ENCODE measurements at places on chromosomes 4 and X.

DNA sequence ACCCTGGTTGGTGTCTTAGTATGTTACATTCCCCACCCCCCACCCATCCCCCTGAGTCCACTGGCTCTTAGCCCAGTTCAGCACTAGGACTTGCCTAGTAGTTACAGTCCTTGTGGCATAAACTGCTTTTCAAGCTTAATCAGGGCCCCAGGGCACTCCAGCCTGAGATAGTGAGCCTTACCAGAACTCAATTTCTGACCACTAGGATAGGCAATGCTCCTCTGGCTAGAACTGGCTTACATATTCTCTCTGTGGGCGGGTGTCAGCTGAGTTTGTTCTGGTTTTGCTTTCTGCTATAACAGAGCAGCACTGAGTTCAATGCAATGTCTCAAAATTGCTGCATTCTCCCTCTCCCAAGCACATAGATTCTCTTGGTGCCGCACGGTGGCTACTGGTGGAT is 391.4 kb upstream of the DIPK2B start:
- DNase-seq: no peak

GRCh38 chr4:8392591-8393190 is 47.8 kb downstream of the ACOX3 start:
- DNase-seq: no peak

- no peak for DNase-seq
Measured at GRCh38 chr4:83862471-83862870, 326.6 kb downstream of the GPAT3 start.

DNA sequence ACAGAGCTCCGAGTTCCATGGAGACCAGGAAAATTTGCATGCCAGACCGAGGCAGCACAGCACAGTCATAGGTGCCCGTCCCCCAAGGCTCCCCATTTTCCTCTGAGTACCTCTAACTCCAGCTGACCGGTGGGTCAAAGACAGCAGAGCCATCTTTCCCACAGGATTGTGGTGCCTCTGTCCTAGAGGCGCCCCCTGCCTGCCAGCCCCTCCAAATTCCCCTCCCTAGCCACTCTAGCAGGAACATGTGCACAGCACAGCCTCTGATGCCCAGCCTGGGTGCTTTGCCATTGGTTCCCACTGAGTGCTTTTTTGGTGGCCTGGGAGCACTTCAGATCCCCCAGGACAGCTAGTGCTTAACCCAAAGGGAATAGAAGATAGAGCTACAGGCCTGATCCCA is 368.5 kb upstream of the PABPC5 start:
- DNase-seq: no peak

- no peak for DNase-seq
Measured at GRCh38 chrX:49174723-49175122, 3.0 kb downstream of the PLP2 start.

- DNase-seq: no peak
Measured at GRCh38 chr4:140090215-140090731, 63.7 kb downstream of the MAML3 start.

Data from right lung (tissue), 10 donors.